Small intestine (tissue), 16 donors: ENCODE measurements at places on chromosomes 7 and 10. TPM values are rescaled to one million over a fixed set of nuclear protein-coding genes. Genes with fewer than 3 reads are reported as not detected.

The DPP6 gene
- not detected for polyA plus RNA-seq

DNA sequence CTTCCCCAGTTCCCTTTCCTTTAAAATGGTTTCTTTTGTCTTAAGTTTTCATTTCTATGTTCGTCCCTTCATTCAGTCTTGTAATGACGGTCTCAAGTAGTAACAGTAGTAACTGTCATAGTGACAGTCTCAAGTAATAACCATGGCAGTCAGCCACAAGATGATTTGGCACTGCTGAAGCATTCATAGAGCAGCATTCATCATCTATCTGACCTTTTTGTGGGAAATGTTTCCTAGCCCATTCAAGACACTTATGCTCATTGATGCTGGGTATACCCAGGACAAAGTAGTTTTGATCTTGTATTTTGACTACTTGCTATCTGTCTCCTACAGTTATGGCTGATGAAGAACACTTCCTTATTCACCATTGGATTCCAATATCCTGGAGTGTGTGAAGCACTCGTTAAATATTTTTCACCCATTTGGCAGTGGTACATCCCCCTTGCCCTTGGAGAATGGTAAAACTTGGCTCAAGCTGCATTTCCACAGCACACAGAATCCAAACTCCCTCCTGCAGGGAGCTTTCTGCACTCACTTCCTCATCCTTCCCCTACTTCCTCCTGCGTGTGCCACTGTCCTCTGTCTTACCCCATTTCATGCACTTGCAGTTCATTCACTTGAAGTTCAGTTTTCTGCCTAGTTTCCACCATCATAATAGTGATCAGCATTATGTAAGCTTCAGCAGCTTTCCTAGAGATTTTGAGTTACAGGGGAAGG lies 19.0 kb downstream of the GIMAP4 start:
- DNase-seq: peak; percentile 11

- no peak for DNase-seq
Measured at GRCh38 chr7:114760477-114760876, 161.4 kb upstream of the MDFIC start.

DNA sequence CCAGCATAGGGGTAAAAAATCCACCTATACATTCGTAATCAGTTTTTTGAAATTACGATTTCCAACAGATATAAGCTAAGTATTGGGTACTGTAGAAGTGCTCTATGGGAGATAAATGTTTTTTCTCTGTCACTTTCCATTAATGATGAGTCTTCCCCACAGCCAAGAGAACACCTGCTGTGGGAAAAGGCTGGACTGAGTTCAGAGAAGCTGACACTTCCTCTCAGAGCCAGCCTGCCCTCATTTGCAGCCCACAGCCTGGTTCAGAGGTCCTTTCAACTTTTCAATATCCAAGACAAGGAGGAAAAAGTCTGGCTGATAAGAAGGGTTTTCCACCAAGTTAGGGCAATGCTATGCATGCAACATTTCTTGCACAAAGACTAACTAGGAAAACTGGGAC lies 64.5 kb upstream of the DNAJB12 start:
- no peak for DNase-seq

The CPXM2 gene
- polyA plus RNA-seq: 55.7 TPM

DNA sequence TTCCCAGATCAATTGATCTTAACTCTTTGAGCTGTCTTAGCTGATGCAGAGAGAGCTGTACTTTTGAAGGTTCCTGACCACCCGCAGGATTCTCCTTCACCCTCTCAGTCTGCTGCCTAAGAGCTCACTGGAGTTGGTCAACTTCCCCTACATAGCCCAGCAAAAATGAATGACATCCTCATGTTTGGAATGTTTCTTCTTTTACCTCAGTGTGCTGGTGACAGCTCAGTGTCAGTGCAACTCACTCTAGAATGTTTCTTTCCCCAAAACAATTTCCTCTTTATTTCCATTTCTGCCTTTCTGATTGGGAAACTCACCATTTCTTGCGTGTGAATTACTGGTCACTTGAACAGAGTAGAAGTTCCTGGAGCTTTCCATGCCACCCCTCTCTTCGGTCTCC lies 48.7 kb downstream of the LSMEM1 start:
- DNase-seq: no peak
